ENCODE measurements at places on chromosomes 5 and 9.

GRCh38 chr9:71814226-71814625, 45.9 kb upstream of the CEMIP2 start:
- DNase-seq, result no peak

DNA sequence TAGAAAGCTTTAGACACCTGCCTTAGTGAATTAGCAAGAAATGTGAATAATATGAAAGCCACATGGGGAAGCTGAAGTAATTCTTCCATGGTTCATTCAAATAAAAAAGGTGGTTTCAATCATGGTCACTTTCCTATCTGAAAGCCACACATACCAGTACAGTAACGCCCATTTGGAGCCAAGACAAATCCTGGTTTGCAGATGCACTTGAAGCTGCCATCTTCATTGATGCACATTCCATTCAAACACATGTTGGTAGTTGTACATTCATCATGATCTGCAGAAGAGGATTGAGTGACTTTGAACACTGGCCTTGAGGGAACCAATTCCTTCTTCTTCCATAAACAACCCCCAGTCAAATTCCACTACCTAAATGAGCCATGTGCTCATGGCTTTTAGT, 161.5 kb downstream of the FBN2 start:
- DNase-seq, result no peak

GRCh38 chr5:13536933-13537332, 407.6 kb downstream of the DNAH5 start:
- DNase-seq, result no peak

- no peak for DNase-seq
These were observed 53.1 kb downstream of the RNF130 start for GRCh38 chr5:180018347-180019060.

- DNase-seq, result no peak
These were observed 99.2 kb downstream of the ZNF462 start for GRCh38 chr9:106962122-106962521.

DNA sequence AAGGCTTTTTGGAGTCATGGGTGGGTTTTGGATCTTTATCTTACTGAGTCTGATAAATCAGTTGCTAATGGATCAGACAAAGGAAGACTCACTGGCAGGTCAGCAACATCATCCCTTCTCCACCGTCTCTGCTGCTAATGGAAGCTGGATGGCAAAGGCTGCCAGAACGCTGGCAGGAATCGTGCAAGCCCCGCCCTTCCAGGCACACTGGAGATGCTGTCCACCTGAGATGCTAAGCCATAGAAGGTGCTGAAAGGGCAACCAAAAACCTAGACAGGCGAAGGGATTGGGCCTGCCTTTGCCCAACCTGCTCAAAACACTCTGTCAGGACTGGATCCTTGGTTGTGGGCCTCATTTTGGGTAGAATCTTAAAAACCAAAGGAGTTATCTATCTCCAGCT, 139.5 kb upstream of the FSTL4 start:
- DNase-seq, result no peak

DNA sequence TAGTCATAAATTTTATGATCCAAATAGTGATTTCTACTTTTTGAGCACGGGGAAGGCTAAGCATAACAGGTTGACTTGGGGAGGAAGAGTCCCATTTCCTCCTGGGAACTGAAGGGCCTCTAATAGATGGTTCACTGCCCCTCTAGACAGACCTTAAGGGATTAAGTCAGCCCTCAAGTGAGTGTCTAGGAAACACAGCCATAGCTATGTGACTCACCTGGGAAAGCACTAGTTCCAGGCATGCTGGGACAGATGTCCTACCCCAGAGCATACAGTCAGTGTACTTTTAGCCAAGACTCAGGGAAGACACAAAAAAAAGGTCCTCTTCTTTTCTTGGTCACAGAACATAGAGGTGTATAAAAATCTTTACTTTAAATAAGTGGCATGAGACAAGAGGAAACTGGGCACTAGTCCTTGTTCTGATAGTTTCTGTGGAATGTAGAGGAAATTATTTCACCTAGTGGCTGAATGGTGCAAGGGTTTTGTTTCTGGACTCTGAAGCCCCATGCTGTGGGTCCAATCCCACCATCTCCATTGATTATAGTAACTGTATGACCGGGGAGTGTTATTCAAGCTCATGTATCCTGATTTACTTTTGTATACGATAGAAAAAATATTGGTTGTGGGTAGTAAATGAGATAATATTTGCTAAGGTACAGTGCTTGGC, 86.0 kb downstream of the NREP start:
- no peak for DNase-seq

GRCh38 chr9:120265791-120266190, 314.2 kb downstream of the CDK5RAP2 start:
- DNase-seq, result no peak

GRCh38 chr5:137659209-137659608, 76.7 kb downstream of the KLHL3 start:
- no peak for DNase-seq

- DNase-seq, result no peak
These were observed 75.7 kb upstream of the FBXW11 start for GRCh38 chr5:172082180-172082579.

DNA sequence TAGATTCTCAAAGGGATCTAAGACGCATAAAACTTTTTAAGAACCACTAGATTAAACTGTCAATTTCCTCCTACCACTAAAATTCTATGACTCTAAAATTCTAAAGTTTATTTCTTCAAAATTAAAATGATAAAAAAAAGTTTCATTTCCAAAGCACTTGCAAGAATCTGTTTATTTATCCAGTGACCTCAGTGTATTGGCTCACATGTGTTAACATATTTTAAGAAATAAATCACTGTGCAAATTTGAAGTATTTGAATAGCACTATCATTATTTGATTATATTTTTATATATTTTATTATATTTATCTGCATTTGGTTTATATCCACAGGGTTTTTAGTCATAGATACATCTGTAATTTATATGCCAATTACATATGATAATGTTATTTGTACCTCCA, 62.2 kb upstream of the SLC12A2 start:
- DNase-seq, result no peak

- DNase-seq, result no peak
These were observed 13.4 kb downstream of the ABHD17B start for GRCh38 chr9:71897577-71897976.

DNA sequence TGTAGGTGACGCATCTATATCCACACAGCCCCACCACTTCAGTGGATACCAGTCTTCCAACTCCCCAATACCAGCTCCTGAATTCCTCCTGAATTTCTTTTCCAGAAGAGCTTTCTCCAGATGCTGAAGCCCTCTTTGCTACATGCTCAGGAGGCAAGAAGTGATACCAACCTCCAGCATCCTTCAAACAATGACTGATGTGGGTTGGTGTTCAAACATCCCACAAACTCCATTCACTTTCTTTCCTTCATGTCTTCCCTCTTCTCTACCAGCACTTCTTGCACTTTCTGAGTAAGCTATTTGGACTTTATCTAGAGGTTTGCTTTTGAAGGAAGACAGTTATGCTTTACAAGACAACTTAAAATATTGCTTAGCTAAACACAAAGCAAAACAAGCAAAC, 179.9 kb upstream of the RORB start:
- DNase-seq, result no peak

DNA sequence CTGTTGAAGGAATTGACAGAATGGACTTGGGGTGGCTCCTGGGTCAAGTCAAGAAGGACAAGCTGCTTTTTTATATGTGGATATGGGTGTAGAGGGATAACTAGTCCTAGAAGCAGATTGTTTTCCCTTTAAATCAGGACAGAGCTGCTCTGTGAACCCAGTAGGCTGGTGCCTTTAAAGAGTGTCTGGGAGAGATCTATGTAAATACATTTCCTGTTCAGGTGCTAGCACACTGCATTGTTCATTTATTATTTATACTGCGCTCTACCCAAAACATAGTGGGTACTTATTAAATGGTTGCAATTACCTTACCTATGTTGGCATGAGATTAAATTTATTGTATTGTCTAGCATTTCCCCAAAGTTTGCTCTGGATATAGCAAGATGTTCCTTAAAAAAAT, 86.6 kb upstream of the EQTN start:
- DNase-seq, result no peak

DNA sequence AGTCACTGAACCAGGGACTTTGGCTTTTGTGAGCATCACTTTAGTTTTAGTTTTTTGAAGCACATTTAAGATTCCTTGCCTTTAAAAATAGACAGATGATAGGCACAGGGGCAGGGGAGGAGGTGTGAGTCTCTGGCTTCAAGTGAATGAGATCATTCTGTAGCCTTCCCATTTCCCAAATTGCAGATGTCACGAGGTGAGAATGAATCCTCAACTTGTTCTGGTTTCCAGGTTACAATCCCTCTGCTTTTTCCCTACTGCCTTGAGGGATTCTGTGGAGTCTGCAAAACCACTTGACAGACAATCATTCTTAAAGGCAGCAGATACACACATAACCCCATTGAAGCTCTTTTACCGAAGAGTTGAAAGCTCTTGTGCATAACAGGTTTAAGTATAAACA, 332.4 kb downstream of the DMAC1 start:
- DNase-seq, result no peak

DNA sequence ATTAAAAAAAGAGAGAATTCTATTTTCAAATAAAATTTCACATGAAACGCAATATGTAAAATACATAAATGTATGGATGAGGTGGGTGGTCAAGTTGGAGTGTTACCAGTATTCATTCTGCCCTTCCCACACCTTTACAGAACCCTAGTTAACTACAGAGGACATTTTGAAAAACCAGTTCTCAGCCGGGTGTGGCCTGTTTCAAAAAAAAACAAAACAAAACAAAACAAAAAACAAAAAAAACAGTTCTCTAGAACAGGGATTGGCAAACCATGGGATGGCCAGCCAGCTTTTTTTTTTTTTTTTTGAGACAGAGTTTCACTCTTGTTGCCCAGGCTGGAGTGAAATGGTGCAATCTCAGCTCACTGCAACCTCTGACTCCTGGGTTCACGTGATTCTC, 28.4 kb upstream of the HK3 start:
- no peak for DNase-seq

DNA sequence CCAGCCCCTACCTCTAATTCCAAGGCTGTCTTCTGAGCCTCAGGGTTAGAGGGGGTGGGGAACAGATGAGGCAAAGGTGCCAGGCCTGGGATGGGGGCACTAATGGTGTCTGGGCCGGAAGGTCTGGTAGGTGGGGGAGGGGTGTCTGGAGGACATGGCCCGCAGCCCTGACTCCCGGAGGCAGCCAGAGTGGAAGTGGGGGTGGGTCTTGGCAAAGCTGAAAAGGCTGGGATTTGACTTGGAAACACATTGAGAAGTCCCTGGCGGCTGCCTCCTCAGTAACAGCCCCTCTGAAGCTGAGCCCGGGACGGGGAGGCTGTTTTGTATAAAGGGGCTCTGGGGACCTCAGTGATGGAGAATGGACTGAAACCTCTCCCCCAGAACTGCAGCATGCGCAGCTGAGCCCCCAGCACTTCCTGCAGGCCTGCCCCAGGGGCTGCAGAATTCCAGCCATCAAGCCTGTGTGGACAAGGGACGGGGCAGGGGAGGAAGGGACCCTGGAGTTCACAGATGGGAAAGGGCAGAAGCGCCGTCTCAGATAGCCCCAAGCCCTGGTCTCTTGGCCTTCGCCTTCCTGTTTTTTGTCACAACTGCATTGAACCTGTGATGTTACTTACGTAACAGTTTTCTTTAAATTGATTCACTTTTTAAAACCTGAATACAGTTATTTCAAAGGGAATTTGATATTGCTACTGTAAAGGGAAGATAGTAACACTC, 49.3 kb upstream of the SYNPO start:
- no peak for DNase-seq

DNA sequence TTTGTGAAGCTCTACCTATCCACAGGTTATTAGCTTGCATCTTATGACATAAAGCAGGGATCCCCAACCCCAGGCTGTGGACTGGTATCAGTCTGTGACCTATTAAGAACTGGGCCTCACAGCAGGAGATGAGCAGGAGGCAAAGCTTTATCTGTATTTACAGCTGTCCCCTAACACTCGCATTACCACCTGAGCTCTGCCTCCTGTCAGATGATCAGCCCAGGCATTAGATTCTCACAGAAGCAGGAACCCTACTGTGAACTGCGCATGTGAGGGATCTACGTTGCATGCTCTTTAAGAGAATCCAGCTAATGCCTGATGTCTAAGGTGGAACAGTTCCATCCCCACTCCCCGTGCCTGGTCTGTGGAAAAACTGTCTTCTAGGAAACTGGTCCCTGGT, 19.7 kb downstream of the FBXW11 start:
- no peak for DNase-seq

GRCh38 chr9:974996-975739, 1.3 kb upstream of the DMRT3 start:
- DNase-seq, result no peak

DNA sequence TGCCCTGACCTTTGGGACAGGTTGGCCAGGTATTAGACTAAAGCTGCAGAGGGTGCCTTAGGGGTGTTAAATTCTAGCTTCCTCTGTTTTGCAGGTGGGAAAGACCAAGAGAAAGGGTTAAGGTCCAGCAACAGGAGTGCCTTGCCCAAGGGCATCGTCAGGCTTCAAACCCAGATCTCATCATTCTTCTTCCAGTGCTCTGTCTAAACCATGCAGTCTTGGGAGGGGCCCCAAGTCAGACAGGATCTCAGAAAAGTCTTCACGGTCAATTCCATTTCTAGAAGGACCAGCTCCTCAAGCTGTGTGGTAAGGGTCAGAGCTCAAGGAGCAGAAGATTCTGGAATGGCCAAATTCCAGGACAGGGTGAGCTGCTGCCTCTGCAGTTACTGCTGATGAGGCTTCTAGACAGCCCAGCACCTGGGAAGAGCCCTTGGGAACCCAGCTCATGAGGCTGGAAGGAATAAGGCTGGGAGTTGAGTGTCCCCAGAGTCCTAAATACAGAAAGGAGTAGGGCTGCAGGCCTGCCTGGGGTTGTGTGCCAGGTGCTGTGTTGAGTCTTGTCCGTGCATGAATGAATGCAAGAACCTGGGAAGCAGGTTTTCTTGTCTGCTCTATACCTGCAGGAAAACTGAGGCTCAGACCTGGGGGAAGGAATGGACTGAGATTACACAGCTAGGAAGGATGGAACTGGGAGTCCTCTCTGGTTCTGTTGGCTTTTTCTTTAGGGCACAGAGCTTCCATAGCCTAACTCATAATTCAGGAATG, 69.3 kb downstream of the WWC1 start:
- DNase-seq, result no peak

- DNase-seq, result no peak
These were observed 364 bp upstream of the SFXN1 start for GRCh38 chr5:175478008-175478383.

- no peak for DNase-seq
These were observed 205.9 kb downstream of the TRIO start for GRCh38 chr5:14349029-14349428.

DNA sequence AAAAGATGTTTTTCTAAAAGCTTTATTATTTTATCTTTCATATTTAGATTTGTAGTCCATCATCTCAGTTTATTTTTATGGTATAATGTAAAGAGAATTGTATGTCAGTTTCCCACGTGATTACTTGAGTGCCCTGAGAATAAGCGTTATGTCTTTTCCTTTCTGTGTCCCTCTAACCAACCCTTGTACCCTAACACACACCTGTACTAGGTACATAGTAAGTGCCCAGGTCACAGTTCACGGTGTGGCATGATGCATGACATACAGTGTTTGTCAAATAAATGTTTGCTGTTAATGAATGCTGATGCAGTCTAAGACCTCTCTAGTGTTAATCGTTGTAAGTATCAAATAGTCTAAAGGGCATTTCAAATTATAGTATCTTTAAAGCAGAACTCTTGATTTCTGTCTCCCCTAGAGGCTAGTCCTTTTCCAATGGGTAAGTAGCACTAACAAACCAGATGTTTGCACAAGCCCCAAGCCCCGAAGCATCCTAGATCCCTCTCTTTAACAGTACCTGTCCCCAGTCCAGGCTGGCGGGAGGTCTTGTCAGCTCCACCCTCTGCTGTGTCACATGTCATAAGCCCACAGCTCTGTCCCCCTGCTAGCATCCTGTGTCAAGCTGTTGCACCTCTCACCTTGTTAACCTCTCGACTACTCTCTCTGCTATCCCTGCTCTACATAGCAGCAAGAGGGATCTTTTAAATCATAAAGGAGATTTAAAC, 23.7 kb downstream of the NUP214 start:
- DNase-seq, result no peak

All from stimulated activated CD4-positive, alpha-beta T cell treated with anti-CD3 and anti-CD28 coated beads, Interleukin-2, amount 100 ng/mL, for 48 hours (primary cell).